ENCODE measurements at places on chromosomes 3 and 15. TPM values are rescaled to one million over a fixed set of nuclear protein-coding genes. Genes with fewer than 3 reads are reported as not detected.

GRCh38 chr3:59878038-59878427 is 828.2 kb upstream of the CFAP20DC start:
- H3K36me3 ChIP-seq: no peaks in the 10 kb centered on the region
- no peak for DNase-seq
- H3K4me1 ChIP-seq: no peaks in the 10 kb centered on the region
- H3K4me3 ChIP-seq: no peak overlapping the region
- no peaks in the 10 kb centered on the region for H3K27me3 ChIP-seq

DNA sequence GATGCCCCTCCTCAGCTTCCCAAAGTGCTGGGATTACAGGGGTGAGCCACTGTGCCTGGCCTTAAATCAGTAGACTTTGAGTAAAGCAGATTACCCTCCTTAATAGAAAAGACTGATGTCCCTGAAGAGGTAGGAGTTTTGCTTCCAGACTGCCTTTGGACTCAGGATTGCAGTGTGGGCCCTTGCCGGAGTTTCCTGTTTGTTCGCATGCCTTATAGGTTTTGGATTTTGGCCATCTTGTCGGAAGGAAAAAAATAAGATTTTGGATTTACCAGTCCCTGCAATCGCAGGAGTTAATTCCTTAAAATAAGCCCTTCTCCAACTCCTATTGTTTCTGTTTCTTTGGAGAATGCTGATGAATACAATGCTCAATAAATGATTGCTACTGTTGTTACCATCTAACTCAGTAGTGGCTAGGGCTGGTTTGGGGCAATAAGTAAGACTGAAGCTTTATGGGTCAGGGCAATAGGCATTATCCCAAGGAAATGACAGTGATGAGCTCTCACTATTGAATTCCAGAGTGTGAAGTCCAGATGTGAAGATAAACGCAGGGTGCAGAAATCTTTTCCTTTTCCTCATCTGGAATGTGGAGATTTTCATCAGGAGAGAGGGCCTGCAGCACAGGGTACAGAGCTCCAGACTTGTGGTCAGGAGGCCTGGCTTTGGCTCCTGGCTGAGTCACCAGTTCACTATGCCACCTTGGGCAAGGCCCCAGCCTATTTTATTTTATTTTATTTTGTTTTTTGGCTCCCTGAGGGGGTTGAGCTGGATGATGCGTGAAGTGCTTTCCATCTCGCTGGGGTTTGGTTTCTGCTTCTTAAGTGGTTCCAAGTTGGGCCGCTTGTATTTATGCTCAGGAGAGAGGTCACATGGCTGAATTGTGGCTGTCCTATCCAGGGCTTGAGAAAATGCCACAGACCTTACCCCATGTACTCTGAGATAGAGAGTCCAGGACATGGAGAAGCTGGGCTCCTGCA is 25.3 kb downstream of the FOXL2 start:
- DNase-seq: no peak
- no peak overlapping the region for H3K4me3 ChIP-seq
- H3K27ac ChIP-seq: peak overlapping the region; percentile 78
- no peaks in the 10 kb centered on the region for H3K36me3 ChIP-seq
- H3K4me1 ChIP-seq: peaks cover 32% of the 10 kb centered on the region

IL5RA gene
- not detected for total RNA-seq

DNA sequence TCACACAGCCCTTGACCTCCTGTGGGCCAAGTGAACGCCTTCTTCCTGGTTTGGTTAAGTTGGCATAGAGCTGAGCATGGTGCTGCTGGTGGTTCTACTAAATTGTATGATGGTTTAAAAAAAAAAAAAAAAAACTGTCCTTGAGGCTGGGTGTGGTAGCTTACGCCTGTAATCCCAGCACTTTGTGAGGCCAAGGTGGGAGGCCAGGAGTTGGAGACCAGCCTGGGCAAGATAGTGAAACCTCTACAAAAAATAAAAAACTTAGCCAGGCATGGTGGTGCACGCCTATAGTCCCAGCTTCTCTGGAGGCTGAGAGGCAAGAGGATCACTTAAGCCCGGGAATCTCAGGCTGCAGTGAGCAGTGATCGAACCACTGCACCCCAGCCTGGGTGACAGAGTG is 58.9 kb upstream of the FLNB start:
- H3K4me1 ChIP-seq: peaks cover 23% of the 10 kb centered on the region
- no peak overlapping the region for H3K4me3 ChIP-seq
- H3K36me3 ChIP-seq: no peaks in the 10 kb centered on the region

Measured in Panc1 (cell line).